ENCODE measurements at places on chromosomes 12 and 14. TPM values are rescaled to one million over a fixed set of nuclear protein-coding genes. Genes with fewer than 3 reads are reported as not detected.
A peak's percentile ranks its signal among the peaks of the same experiment; 100 is the strongest.

The PMCH gene
- not detected for total RNA-seq

The GALNT6 gene
- total RNA-seq, result 12.5 TPM

The ETNK1 gene
- total RNA-seq, result 23.3 TPM

The SERPINA5 gene
- 3.7 TPM for total RNA-seq

The ALDH1L2 gene
- total RNA-seq, result 5.4 TPM

The LRRIQ1 gene
- 0.25 TPM for total RNA-seq

The BATF gene
- total RNA-seq, result 12.0 TPM

The LACRT gene
- not detected for total RNA-seq

The EPYC gene
- not detected for total RNA-seq

The LYZ gene
- 15.2 TPM for total RNA-seq

The AMN gene
- total RNA-seq, result 11.8 TPM

The TAS2R30 gene
- 15.7 TPM for total RNA-seq

The ZNF410 gene
- 36.6 TPM for total RNA-seq

The CD69 gene
- 28.5 TPM for total RNA-seq

DNA sequence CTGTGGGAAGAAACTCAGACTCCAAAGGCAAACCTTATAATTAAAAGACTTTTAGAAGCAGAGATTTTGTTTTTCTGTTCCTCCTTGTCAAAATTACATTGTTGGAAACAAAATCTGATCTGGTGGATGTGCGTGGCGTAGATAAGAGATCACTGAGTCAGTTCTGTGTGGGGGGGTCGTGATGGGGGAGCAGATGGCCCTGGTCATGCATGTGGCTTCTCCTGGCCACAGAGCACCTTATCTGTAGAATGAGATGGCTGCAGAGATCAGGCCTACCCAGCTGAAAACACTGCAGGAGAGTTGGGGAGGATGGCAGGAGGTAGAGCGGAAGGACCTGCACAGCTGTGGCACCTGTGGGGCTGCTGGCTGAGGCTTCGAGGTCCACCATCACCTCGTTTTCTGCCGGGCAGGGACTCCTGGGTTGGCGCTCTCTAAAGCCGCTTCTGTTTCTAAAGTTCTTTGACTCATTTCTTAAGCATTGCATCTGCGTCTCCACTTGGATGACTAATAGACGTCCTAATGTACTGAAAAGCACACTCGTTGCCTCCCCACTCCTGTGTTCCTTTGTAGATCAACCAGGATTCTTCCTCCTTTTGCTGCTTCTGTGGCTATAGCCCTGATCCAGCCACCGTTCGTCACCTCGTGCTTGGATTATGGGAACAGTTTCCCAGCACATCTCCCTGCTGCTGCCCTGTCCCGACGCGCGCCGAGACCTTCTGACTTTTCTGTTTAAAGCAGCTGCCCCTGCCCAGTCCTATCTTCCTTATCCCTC lies 93.4 kb downstream of the TSPAN9 start:
- no peak for DNase-seq
- H3K27me3 ChIP-seq, result no peaks in the 10 kb centered on the region
- H3K4me3 ChIP-seq, result no peak overlapping the region
- H3K36me3 ChIP-seq, result no peaks in the 10 kb centered on the region
- H3K27ac ChIP-seq, result no peak overlapping the region

- H3K4me3 ChIP-seq, result peak overlapping the region; percentile 97
- H3K4me1 ChIP-seq, result peaks cover 26% of the 10 kb centered on the region
- no peaks in the 10 kb centered on the region for H3K27me3 ChIP-seq
- no peaks in the 10 kb centered on the region for H3K36me3 ChIP-seq
Observed at GRCh38 chr14:34628681-34629135, 1.2 kb downstream of the SNX6 start.

- no peak overlapping the region for H3K27ac ChIP-seq
- DNase-seq, result no peak
- peaks cover 45% of the 10 kb centered on the region for H3K36me3 ChIP-seq
- no peaks in the 10 kb centered on the region for H3K4me1 ChIP-seq
- H3K4me3 ChIP-seq, result no peak overlapping the region
Observed at GRCh38 chr12:64720884-64721283, 38.3 kb downstream of the GNS start.

- H3K36me3 ChIP-seq, result no peaks in the 10 kb centered on the region
- no peaks in the 10 kb centered on the region for H3K27me3 ChIP-seq
- no peak overlapping the region for H3K27ac ChIP-seq
- H3K4me1 ChIP-seq, result no peaks in the 10 kb centered on the region
Observed at GRCh38 chr12:108201808-108202207, 72.7 kb downstream of the WSCD2 start.

DNA sequence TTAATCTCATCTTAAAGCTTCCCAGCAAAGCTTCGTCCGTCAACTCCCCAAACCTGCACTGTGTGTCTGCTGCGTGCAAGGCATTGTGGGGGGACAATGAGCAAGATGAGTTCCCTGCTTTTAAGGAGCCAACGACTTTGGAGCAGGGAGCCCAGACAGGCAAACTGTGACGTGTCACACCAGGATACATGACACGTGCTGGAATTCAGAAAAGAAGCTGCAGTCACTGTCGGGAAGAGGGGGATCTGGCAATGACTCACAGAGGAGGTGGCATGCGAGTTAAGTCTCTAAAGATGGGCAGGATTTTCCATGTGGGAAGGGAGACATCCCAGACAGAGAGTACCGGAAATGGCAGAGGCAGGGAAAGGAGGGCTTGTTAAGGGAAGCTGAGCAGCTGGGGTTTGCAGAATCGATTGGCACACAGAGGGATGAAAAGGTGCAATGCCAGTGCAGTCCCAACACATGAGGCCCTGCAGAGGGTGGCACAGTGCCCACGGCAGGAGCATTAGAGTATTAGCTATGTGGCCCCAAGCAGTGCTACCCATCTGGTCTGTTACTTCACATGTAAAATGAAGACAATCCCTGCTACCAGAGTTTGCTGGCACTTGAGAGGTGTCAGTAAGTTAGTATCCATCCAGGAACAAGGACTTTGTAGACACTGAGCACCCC lies 52.9 kb downstream of the SETD3 start:
- no peak overlapping the region for H3K4me3 ChIP-seq
- no peak for DNase-seq
- peaks cover 15% of the 10 kb centered on the region for H3K4me1 ChIP-seq
- H3K36me3 ChIP-seq, result no peaks in the 10 kb centered on the region
- H3K27me3 ChIP-seq, result no peaks in the 10 kb centered on the region

- no peak for DNase-seq
- H3K27ac ChIP-seq, result no peak overlapping the region
- H3K4me1 ChIP-seq, result no peaks in the 10 kb centered on the region
- H3K4me3 ChIP-seq, result no peak overlapping the region
- H3K36me3 ChIP-seq, result no peaks in the 10 kb centered on the region
- no peaks in the 10 kb centered on the region for H3K27me3 ChIP-seq
Observed at GRCh38 chr12:96811083-96811482, 96.0 kb upstream of the NEDD1 start.

DNA sequence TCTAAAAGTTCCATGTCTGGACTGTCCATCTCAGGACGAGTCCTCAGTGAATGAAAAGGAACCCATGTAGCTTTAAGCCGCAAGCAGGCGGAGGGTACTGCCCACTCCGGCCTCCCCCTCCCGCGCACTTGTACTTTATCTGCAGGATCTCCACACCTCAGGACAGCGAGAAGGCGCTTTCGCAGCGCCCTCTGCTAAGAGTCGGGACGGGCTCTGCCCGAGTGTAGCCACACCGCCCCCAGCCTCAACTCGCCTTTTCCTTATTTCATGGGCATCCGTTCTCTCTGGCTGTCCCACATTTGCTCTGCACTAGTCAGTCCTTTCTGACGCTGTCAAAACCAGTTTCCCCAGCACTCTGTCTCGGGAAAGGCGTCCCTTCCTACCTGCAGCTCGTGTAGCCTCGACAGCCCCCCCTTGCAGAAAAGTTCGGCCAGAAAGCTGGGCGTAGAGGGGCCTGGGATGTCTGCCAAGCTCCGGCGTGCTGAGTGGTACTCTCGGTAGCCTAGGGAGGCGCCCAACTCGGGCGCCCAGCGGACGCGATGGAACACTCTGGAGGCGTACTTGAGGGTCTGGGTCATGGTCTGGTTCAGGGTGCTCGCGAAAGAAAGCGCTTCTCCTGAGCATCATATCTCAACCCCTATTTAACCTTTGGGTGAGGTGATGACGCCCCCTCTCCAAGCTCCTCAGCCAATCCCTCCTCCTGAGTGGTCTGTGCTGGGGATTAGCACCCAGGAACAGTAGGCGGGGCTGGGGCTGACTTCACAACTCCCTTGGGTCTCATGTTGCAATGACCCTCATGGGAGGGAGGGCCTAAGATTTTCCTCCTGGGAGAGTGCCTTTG lies at the start of gene CYP27B1:
TSS of gene CYP27B1 (minus strand) at position 615 of the 841 bp plus-strand sequence. CDS start at position 578, 37 bp downstream.
- DNase-seq, result no peak
- no peak within 1 kb of the TSS for H3K27ac ChIP-seq
- H3K4me3 ChIP-seq, result peak within 1 kb of the TSS; percentile 36

GRCh38 chr12:125533434-125534029 lies 468.3 kb downstream of the AACS start:
- H3K27ac ChIP-seq, result no peak overlapping the region
- no peaks in the 10 kb centered on the region for H3K27me3 ChIP-seq
- no peaks in the 10 kb centered on the region for H3K4me1 ChIP-seq
- no peak for DNase-seq

GRCh38 chr14:32019276-32019675 lies 57.8 kb upstream of the ARHGAP5 start:
- H3K27ac ChIP-seq, result no peak overlapping the region
- H3K4me3 ChIP-seq, result no peak overlapping the region
- peaks cover 11% of the 10 kb centered on the region for H3K4me1 ChIP-seq

- no peak for DNase-seq
- H3K27ac ChIP-seq, result no peak overlapping the region
- H3K4me1 ChIP-seq, result peaks cover 23% of the 10 kb centered on the region
- no peaks in the 10 kb centered on the region for H3K27me3 ChIP-seq
- no peak overlapping the region for H3K4me3 ChIP-seq
- no peaks in the 10 kb centered on the region for H3K36me3 ChIP-seq
Observed at GRCh38 chr12:92336641-92337040, 191.0 kb upstream of the BTG1 start.

DNA sequence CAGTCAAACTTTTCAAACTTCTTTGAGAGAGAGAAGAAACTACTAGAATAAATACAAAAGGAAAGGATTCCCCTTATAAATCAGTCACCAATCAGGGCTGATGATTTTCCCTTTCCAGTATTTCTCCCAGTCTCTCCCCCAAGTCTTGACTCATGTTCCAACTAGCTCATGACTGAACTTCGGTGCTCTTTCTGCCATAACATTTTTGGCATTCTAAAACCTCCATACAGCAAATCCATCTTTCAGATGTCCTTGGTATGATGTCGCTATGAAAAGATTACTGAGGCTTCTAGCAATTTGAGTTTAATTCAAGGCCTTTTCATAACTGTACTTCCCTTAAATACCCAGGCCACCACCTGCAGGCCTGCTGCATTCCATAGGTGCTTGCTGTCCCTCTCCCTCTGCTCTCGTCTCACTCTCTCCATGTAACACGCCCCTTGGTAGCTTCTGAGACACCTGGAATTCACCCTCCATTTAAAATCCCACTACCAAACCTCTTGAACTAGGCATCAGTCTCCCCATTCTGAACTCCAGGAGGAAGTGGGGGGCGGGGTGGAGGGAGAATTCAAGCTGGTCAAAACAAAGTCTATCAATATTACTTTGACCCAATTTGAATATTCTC lies 2.4 kb downstream of the PRKD1 start:
- no peak overlapping the region for H3K27ac ChIP-seq
- peaks cover 17% of the 10 kb centered on the region for H3K4me1 ChIP-seq
- DNase-seq, result no peak
- no peaks in the 10 kb centered on the region for H3K36me3 ChIP-seq
- no peak overlapping the region for H3K4me3 ChIP-seq

DNA sequence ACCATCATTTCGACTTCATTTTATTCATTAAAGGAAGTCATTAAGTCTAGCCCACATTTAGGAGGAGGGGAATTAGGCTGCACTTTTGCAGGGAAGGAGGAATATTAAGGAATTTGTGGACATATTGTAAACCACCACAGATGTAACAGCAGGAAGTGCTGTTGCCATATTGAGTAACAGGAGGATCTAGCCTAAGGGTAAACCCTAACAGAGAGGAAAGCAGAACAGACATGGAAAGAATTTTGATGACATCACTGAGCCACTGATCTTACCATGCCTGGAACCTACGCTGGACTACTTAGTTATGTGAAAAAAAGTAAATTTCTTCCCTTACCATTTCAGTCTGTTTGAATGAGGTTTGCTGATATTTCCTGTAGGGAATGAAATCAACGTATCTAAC lies 100.7 kb upstream of the ATF7IP start:
- H3K27me3 ChIP-seq, result no peaks in the 10 kb centered on the region
- H3K4me1 ChIP-seq, result peaks cover 20% of the 10 kb centered on the region
- no peak for DNase-seq
- H3K4me3 ChIP-seq, result no peak overlapping the region
- H3K36me3 ChIP-seq, result no peaks in the 10 kb centered on the region
- H3K27ac ChIP-seq, result no peak overlapping the region

DNA sequence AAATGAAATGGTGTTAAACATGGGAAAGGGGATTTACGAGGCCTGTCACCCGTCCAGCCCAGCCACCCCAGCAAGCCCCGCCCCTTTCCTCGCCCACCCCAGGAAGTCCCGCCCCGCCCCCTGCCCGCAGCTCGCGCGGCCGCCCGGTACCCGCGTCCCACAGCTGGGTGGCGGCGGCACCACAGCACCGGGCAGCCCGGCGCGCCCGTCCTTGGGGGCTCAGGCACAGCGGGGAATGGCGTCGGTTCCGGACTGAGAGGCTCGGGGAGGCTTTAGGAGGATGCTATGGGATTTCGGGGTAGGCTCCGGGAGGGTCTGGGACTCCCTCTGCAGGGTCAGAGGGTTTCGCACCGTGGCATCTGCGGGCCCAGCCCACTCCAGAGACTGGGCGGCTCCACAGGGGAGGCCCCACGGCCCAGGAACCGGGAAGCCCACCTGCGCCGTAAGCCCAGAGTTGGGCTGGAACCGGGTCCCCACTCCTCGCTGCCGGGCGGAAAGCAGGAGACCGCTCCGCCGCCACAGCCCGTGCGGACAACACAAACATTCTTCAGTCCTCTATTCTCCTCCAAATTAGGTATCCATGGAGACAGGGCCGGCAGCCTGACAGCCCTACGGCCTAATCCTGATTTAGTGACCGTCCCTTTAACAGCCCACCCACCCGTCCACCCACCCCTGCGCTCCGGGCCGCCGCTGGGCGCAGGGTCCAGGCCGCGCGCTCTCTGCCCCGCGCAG lies 1.4 kb downstream of the FIGNL2 start:
- H3K4me3 ChIP-seq, result peak overlapping the region; percentile 57
- peaks cover 42% of the 10 kb centered on the region for H3K4me1 ChIP-seq
- no peak for DNase-seq
